ENCODE measurements at places on chromosomes 2 and 18. TPM values are rescaled to one million over a fixed set of nuclear protein-coding genes. Genes with fewer than 3 reads are reported as not detected.

DNA sequence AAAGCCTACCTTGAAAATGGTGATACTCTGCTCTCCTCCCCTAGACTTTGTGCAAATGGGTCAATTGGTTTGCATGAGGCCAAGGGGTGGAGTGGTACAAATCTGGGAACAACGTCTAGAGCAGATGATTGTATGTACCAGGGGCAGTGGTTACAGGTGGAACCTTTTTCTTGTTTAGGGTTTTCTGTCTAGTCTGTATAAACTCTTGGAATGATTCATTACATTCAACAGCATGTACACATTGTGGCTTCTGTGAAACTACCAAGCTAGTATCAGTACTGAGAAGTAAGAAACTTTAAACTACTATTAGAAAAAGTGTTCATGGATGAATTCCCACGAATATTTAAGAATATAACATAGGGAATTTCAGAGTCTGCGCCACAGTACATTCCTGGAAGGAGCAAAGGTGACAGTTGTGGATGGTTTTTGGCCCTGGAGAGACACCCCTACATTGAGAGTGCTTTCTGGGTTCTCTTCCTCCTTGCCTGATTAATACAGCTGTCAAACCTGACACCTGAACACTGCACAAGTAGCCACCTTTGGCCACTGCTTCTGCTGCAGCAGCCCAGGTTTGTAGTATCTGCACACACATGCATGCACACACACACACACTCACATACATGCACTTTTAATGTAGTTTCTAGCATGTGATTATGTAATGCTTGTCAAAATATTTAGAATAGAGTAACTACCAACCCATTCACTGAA lies 30.0 kb downstream of the CFAP221 start:
- no peak overlapping the region for H3K27ac ChIP-seq
- no peaks in the 10 kb centered on the region for H3K36me3 ChIP-seq
- H3K4me3 ChIP-seq, result no peak overlapping the region
- H3K4me1 ChIP-seq, result no peaks in the 10 kb centered on the region
- no peaks in the 10 kb centered on the region for H3K27me3 ChIP-seq

DNA sequence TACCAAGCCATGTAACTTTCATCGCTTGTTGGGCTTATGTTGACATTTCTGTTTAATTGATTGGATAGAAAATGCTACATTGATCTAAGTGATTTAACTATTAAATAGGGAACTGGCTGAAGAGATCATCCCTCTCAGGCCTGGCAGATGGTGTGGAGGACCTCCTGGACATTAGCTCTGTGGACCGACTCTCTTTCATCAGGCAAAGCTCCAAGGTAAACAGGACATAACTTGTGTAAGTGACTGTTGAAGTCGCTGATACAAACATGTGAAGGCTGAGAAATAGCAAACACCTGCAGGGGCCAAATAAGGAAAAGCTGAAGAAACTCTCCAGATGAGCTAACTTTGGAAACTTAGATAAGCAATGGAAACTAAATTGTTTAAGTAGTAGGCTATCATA lies 68.8 kb downstream of the UNC80 start:
- no peak overlapping the region for H3K4me3 ChIP-seq
- H3K4me1 ChIP-seq, result no peaks in the 10 kb centered on the region
- H3K36me3 ChIP-seq, result no peaks in the 10 kb centered on the region
- no peak overlapping the region for H3K27ac ChIP-seq

DNA sequence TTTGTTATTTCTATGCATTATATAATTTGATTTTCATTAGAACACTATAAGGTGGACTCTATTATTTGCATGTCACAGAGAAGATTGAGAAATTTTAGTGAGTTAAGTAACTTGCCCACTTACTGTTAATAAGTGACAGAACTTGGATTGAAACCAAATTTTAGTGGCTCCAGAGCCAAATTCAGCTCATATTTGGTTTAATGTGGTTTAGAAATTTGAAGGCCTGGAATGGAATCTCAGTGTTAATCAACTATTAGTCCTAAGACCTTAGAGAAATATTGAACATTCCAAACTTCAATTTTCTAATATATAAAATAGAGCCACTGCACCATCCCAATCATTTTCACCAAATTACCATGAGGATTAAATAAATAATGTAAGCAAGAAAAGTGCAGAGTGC lies 281.6 kb downstream of the ZNF385B start:
- DNase-seq, result no peak
- no peak overlapping the region for H3K27ac ChIP-seq
- no peak overlapping the region for H3K4me3 ChIP-seq
- H3K27me3 ChIP-seq, result no peaks in the 10 kb centered on the region
- H3K4me1 ChIP-seq, result peaks cover 9% of the 10 kb centered on the region
- H3K36me3 ChIP-seq, result no peaks in the 10 kb centered on the region

DNA sequence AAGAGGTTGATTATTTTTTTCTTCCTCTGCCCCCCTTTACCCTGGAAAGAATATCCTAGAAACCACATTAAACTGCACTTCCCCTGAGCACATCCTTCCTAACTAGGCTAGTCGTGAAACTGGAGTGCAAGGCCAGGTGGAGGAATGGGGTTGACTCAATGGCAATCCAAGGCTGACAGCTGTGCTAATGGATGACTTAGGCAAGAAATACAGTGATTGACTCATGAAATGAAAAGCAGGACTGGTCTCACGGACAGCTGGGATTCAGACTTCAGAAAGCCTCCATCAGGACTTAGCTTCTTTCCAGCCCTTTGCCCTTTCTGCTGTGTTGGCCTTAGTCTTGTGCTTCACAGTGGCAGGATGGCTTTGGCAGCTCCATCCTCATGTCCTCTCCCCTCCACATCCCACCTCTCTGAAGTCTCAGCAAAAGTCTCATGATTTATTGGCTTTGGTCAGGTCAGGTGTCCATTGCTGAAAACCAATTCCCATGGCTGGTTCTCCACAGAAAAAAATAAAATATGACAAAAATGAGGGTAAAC lies 33.8 kb downstream of the INSIG2 start:
- H3K27me3 ChIP-seq, result no peaks in the 10 kb centered on the region
- no peak overlapping the region for H3K4me3 ChIP-seq
- DNase-seq, result no peak
- H3K36me3 ChIP-seq, result no peaks in the 10 kb centered on the region
- no peak overlapping the region for H3K27ac ChIP-seq

- no peak overlapping the region for H3K4me3 ChIP-seq
- no peak overlapping the region for H3K27ac ChIP-seq
- no peaks in the 10 kb centered on the region for H3K27me3 ChIP-seq
- DNase-seq, result no peak
- peaks cover 13% of the 10 kb centered on the region for H3K4me1 ChIP-seq
Observed at GRCh38 chr2:105631922-105632321, 112.8 kb upstream of the NCK2 start.

GRCh38 chr2:46461011-46461674 lies 18.2 kb upstream of the TMEM247 start:
- peak; percentile 94 for DNase-seq
- H3K36me3 ChIP-seq, result no peaks in the 10 kb centered on the region
- no peak overlapping the region for H3K4me3 ChIP-seq
- no peaks in the 10 kb centered on the region for H3K27me3 ChIP-seq
- H3K4me1 ChIP-seq, result peaks cover 15% of the 10 kb centered on the region
- peak overlapping the region; percentile 82 for H3K27ac ChIP-seq

ERFE gene
- not detected for total RNA-seq

DNA sequence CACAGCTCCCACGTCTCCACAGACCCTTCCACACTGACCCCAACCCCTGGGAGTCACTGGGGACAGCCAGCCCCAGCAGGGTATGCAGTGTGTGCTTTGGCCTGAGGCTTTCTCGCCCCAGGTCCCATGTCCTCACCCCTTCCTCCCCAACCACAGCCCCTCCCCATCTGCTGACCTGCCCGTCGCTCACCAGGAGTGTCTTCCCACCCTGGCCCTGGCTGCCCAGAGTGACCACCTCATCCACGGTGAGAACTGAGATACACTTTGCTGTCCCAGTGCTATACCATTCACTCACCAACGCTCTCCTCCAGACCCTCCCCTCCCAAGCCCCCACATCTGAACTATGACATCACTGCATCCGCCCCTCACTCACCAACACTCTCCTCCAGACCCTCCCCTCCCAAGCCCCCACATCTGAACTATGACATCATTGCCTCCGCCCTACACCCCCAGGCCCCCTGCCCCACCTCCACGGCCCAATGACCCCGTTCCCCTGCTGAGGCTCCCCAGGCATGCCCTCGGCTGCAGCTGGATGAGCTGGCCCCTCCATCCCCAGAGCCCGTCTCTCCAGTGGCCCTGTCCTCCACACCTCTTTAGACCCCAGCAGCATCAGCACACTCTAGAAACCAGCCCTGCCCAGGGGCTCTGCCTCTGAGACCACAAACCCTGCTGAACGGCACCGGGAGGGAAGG lies 55.2 kb downstream of the ANKMY1 start:
- no peak overlapping the region for H3K27ac ChIP-seq
- no peak for DNase-seq
- no peaks in the 10 kb centered on the region for H3K4me1 ChIP-seq
- H3K4me3 ChIP-seq, result no peak overlapping the region

DNA sequence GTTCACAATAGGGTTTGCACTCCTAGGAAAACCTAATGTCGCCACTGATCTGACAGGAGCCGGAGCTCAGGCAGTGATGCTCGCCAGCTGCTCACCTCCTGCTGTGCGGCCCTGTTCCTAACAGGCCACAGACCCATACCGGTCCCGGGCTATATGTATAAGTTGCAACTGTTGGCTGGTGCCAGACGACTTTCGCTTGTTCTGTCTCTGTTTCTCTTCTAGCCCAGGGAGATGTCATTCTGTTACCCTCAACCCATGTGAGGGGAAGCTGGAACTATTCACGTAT lies 170.3 kb downstream of the BCL2 start:
- no peak for DNase-seq
- H3K27me3 ChIP-seq, result no peaks in the 10 kb centered on the region
- no peak overlapping the region for H3K4me3 ChIP-seq
- no peak overlapping the region for H3K27ac ChIP-seq
- no peaks in the 10 kb centered on the region for H3K36me3 ChIP-seq

DNA sequence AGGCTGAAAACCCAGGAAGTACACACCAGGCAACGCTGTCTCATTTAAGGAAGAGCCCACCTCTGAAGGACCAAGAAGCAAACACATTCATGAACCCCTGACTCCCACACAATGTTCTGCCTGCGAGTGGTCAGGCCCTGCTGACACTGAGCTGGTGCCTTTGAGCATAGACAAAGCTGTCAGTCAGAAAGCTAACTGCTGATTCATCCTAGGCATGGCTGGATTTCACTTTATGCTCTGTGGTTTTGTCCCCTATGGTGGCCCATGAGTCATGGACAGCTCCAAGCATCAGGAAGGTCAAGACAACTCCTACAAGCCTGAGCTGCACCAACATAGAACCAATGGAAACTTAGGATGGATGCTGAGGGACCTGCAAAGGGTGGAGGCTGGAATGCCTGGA lies 78.9 kb downstream of the UXS1 start:
- H3K4me3 ChIP-seq, result no peak overlapping the region
- H3K27me3 ChIP-seq, result no peaks in the 10 kb centered on the region

GRCh38 chr2:142965443-142965842 lies 88.0 kb downstream of the KYNU start:
- H3K36me3 ChIP-seq, result no peaks in the 10 kb centered on the region
- no peak overlapping the region for H3K27ac ChIP-seq
- no peaks in the 10 kb centered on the region for H3K4me1 ChIP-seq
- H3K27me3 ChIP-seq, result no peaks in the 10 kb centered on the region
- no peak overlapping the region for H3K4me3 ChIP-seq

DNA sequence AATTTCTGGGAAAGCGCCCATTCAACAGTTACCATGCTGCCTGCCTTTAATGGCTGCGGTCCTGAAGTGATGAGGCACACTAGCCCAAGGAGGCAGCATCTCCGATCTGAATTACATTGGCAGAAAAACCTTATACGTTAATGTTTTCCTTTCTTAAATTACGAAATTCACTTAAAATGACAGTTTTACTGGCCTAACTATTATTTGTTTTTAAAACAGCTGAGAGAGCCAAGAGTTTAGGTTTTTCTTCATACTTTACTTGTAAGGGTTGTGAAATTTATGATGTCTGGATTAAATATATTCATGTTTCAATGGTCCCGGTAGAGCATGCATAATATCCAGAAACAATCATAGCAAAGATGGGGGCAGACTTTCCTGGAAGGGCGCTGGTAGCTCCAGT lies 115.2 kb upstream of the REV1 start:
- no peaks in the 10 kb centered on the region for H3K4me1 ChIP-seq
- no peaks in the 10 kb centered on the region for H3K36me3 ChIP-seq
- H3K27me3 ChIP-seq, result no peaks in the 10 kb centered on the region

ASXL3 gene
- 6.5 TPM for total RNA-seq

GRCh38 chr2:110120171-110121051 lies 4.8 kb upstream of the MALL start:
- H3K4me3 ChIP-seq, result no peak overlapping the region
- no peaks in the 10 kb centered on the region for H3K36me3 ChIP-seq
- no peak overlapping the region for H3K27ac ChIP-seq
- no peaks in the 10 kb centered on the region for H3K27me3 ChIP-seq
- DNase-seq, result no peak
- H3K4me1 ChIP-seq, result no peaks in the 10 kb centered on the region

FOXD4L1 gene
- 1.3 TPM for total RNA-seq

- H3K27me3 ChIP-seq, result no peaks in the 10 kb centered on the region
- peaks cover 30% of the 10 kb centered on the region for H3K36me3 ChIP-seq
- no peaks in the 10 kb centered on the region for H3K4me1 ChIP-seq
- no peak for DNase-seq
- no peak overlapping the region for H3K27ac ChIP-seq
- no peak overlapping the region for H3K4me3 ChIP-seq
Observed at GRCh38 chr2:119377294-119377992, 10.7 kb downstream of the DBI start.

DNA sequence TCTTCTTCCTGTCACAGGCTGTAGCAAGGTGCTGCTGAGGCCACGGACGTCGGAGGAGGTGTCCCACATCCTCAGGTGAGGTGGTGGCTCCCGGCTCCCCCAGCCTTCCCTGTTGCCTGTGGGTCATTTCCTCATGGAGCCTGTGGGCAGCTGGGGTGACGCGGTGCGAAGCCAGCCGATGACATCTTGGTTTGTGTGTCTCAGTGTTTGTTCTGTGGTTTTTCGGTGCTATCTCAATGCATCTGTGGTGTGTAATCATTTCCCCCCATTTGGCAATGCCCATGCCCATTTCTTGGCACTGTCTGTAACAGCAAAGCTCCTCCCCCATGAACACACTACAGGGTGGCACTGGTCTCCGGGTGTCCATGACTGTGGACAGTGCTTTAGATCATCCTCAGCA lies 6.6 kb downstream of the D2HGDH start:
- H3K27me3 ChIP-seq, result no peaks in the 10 kb centered on the region
- H3K27ac ChIP-seq, result no peak overlapping the region
- H3K4me1 ChIP-seq, result no peaks in the 10 kb centered on the region
- DNase-seq, result no peak

CNDP1 gene
- total RNA-seq, result 0.22 TPM

DNA sequence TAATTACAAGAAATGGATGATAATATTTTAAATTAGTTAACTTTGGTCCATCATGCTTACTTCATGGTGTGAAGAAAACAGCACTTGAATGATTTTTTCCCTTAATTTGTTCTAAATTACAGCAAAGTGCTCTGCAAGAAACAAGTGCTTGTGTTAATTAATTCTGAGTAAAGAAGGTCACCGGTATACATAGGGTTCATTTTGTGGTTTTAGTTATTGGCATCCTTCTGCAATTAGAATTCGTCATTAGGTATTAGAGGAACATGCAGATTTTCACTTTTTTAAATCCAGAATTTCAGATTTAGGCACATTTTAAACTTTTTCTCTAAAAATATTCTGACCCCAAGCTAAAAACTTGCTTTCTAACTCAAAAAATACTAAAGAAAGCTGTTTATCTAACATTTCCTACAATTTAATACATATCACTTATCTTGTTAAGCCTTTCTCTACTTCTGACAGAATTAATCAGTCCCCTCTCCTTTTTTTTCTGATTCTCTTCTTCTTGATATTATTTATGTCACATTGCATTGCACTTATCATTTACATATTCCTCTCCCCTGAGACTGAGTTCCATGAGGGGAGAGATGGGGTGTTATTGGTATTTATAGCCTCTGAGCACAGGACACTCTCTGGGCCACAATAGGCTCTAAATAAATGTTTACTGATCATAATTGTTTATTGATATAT lies 129.2 kb downstream of the PLA2R1 start:
- DNase-seq, result no peak
- H3K36me3 ChIP-seq, result no peaks in the 10 kb centered on the region
- no peak overlapping the region for H3K27ac ChIP-seq

TMEM37 gene
- 12.8 TPM for total RNA-seq
